ENCODE measurements at places on chromosomes 4 and X.
A peak's percentile ranks its signal among the peaks of the same experiment; 100 is the strongest.

DNA sequence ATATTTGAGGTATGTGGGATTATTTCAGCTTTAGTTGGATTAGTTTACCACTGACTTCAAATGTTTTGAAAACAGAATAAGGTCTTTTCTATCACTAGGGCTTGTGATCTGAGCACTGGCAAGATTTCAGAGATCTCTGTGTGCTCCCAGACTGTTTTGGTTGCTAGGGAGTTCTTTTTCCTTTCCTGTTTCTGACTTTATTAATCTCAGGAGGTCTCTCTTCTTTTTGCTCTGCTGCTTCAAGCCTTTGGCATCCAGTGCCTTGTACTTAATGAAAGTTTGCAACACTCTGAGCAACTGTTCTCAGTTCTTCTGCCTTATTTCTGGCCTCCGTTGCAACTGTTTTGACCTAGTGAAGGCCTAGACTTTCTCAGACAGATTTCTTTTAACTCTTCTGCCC, 32.1 kb upstream of the PAQR3 start:
- DNase-seq = no peak

DNA sequence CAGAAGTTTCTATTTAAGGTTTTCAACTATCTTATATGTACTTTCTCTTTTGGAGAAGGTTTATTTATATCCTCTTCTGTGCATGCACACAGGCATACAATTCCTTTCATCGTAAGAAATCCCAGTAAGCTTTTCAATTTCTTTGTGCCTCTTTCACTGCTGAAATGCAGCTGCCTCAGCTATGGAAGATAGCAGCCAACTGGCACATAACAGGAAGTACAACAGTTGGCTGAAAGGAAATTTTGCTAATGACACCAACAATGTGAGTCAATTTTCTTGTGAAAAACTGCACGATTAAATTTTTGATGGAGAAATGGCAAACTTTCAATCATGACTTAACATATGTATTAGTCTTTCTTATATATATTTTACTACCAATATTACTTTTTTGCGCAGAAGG, 74.5 kb upstream of the PAQR3 start:
- no peak for DNase-seq

GRCh38 chr4:108213308-108213707, 44.6 kb upstream of the LEF1 start:
- DNase-seq = no peak

DNA sequence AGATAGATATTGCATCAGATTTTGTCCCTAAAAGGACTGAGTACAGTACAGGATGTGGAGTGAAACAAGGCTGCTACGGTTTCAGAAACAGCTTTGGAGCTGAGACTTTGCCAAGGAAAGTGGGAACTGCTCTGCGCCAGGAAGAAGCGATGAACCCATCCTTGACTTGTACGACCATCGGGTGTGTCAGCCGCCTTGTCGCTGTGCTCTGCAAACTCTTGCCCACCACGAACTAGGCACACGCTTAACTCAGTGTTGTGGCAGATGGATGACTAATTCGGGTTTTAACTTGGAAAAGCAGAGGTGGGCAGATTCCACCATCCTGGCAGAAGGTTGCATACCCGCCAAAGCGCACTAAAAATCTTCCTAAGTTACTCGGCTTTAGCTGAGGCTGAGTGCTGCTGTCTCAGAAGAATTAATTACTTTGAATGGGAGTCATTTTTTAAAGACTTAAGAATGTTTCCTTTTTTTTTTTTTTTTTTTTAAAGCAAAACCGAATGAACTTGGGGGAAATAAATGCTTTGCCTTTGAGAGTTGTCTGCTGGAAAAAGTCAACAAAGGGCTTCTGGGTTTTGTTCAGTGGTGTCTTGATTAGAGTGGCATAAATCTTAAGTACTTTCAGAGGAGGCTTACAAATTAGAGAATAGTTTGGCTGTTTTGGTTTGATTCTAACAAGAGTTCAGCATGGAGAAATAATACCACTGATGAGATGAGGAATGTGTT, 69.5 kb downstream of the SHROOM2 start:
- DNase-seq = no peak

GRCh38 chr4:100061835-100062234, 111.8 kb upstream of the H2AZ1 start:
- DNase-seq = no peak

GRCh38 chr4:8247047-8247930, 22.3 kb upstream of the HTRA3 start:
- no peak for DNase-seq

GRCh38 chr4:5631352-5632065, 76.8 kb downstream of the EVC2 start:
- DNase-seq = no peak

DNA sequence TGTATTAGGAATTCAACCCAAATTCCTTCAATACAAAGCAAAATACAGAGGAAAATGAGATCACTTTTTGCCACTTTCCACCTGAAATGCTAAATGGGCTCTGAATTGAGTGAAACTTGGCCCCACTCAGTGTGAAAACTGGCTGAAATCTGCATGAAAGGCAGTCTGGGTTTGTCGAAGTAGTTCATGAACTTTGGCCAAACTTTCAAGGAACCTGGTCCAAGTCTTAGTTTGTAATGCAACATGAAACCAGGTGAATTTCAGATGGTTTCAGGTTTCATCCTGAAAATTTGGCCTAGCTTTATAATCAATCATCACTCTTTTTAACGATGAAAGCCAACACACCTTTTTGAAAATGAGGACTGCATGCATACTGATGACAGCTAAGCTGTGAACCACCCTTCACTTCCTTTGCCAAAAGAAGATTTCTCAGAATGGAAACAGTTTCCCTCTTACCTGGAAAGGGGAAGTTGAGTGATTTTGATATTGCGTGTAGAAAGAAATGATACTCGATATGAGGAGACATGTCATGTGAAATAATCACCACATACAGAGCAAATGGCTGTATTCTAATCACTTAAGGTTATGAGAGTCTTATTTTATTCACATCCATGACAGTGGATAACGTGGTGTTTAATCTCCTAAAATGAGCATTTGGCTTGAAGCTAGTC, 209.9 kb upstream of the ETNPPL start:
- DNase-seq = no peak

DNA sequence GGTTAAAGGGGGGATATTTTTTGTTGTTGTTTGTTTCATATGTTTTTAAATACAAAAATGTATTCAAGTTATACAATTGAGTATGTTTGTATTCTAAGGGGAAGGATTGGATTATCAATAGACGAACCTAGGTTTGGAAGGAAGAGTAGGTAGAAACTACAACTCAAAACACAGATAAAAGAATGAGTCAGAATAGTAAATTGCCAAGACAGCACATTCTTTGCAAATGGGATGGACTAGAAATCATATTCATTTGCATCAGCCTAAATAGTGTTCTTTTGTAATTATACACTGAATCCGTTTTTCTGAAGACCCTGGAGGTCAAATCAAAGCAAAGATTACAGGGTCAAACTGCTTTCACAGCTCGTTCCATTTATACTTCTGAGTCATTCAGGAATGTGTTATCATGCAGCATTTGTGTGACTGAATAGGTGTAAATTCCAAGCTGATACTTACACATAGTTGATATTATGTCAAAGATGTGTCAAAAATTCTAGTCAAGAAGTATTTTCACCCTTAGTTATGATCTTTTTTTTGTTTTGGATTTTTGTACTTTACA, 273.3 kb upstream of the FAT4 start:
- no peak for DNase-seq

DNA sequence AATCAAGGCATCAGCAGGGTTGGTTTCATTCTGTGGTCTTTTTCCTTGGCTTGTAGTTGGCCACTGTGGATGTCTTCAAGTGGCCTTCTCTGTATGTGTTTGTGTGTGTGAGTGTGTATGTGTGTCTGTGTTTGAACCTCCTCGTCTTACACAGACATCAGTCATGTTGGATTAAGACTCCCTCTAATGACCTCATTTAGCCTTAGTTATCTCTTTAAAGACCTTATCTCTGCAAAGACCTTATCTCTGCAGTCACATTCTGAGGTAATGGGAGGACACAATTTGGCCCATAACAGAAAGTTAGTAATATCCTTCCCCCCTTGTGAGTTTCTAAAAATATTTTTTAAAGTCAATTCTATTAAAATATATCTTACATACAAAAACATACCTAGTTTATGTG, 126.7 kb downstream of the EMCN start:
- DNase-seq = no peak

DNA sequence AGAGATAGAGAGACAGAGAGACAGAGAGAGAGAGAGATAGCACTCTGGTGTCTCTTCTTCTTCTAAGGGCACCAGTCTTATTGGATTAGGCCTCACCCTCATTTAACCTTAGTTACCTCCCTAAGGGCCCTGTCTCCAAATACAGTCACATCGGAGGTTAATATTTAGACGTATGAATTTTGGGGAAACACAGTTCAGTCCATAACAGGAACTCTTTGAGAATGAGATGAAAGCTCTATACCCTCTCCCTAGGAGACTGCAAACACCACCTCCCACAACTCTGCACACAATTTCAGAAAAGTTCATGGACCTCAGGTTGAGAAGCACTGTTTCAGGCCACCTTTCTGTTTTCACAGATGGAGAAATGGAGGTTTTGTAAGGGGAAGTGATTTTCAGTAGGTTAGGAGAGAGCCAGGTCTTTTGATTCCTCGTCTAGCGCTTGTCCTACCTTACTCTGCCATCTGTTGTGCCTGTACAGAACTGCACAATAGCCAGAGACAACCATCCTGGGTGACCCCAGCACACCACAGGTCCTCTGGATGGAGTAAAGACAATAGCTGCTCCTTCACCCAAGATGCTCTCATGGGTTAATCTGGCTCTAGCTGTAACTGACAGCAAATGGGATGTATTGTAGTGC, 16.9 kb upstream of the LOC101059915 start:
- no peak for DNase-seq

GRCh38 chr4:183960046-183960420, 54.9 kb downstream of the STOX2 start:
- no peak for DNase-seq

DNA sequence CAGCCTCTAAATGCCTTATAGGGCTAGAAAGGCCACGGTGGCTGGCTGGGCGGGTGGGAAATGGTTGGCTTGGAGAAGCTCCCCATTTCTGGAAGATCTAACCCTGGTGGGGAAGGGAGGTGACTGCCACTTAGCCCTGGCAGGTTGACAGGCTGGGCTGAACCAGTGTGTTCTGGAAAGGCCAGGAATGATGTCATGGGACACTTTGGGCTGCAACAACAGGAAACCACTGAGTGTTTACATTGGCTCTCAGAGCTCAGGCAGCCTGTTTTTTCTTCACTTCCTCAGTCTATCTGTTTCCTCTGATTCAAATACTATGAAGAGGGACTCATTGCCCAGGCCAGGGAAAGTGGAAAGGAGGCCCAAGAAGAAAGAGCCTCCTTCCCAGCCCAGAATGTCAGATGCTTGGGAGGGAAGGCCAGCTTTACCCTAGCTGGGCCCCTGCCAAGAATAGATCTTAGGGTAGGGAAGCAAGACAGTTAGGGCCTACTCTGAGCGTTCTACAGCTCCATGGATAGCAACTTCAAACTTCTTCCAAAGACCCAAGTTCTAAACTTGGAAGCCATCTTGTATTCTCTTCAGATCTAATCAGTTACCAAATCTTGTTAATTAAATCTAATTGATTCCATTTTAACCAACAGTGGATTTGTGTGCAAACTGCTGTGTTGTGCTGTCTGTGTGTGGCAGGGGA, 65.8 kb upstream of the MSN start:
- no peak for DNase-seq

DNA sequence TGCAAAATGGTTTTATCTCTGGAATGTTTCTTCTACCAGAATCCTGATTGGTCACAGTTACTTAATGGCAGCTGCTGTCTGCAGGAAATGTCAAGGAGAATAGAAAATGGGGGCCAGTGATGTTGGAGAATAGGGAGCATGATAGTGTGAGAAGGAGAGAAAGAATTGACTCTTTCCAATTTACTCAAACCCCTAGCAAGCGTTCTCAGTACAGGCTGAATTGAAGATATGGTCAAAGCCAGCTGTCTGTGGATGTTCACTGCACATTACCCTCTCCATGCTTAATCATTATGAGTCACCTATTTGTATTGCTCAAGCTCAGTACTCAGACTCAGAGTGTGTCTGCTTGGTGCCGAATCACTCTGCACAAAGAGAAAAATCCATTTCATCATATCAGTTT, 57.8 kb upstream of the FAM47B start:
- DNase-seq = peak; percentile 42

DNA sequence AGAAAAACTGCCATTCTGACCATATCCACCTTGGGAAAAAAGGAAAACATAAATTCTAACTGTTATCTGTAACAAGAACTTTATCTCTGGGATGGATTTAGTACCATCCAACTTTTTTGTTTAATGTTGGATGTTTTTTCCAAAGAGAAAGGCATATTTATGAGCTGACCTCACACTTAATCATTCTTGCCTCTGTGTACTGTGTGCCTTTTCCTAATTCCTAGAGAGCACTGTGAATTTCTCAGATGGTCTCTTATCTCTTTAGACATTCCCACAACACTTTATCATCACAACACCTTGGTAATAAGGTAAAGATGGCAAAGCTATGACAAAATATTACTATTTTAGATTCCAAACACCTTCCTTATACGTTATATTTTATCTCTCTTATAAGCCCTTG, 126.2 kb downstream of the COL4A6 start:
- no peak for DNase-seq

GRCh38 chr4:1214101-1215095, 34.5 kb downstream of the CTBP1 start:
- DNase-seq = no peak

GRCh38 chrX:12400218-12400617, 261.9 kb downstream of the FRMPD4 start:
- no peak for DNase-seq

DNA sequence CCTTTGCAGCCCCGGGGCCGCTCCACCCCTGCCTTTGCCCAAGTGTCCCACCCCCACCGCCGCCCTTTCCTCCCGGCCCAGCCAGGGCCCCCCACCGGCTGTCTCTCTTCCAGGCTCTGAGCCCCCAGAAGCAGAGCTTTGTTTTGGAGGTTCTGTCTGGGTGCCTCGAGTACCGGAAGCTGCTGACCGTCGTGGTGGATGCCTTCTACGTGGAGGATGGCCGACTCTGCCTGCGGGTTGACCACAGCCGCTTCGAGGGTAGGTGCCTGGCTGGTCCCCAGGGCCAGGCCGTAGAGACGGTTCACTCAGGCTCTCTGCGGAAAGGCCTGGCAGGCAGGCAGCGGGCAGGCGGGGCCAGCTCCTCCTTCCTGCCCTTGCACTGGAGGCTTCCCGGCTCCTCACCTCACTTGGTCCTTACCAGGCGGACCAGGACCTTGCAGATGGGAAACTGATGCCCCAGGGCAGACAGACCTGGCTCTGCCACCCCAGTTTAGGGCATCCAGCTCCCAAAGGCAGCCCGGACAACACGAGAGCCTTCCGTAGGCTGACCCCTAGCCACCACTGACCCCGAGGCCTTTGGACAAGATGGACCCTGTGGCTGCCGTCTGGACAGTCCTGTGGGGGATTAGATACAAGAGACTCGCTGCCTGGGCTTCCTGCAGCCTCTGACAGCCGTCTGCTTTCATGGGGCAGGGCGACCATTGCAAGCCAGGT, 18.2 kb downstream of the CFAP99 start:
- DNase-seq = no peak

Measured in PC-9 (cell line).